GF-D8 (cell line): ENCODE measurements at places on chromosomes 11 and 22.

- no peak for DNase-seq
Measured at GRCh38 chr11:132006884-132007580, 636.6 kb downstream of the NTM start.

- DNase-seq, result no peak
Measured at GRCh38 chr11:66070604-66071380, 720 bp downstream of the PACS1 start.

DNA sequence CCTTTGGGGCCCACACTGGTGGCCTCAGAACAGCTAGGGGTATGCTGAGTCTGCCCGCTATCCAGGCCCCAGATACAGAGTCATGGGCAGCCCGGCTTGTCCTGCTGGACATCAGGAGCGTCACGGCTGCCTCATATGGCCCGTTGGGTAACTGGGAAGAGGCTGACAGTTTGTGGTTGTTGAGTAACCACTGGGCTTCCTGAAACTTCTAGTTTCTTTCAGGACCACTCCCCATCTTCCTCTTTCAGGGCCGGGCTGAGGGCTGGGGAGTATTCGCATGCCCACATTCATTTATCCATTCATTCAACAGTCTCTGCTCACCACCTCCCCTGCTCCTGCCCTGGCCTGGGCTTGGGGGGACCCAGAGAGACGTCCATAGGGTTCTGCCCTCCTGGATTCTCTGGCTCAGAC is 13.4 kb upstream of the P2RY2 start:
- DNase-seq, result peak; percentile 95

- DNase-seq, result no peak
Measured at GRCh38 chr11:14342906-14343305, 16.1 kb downstream of the RRAS2 start.

GRCh38 chr11:132528181-132528580 is 1004.1 kb downstream of the OPCML start:
- DNase-seq, result no peak

DNA sequence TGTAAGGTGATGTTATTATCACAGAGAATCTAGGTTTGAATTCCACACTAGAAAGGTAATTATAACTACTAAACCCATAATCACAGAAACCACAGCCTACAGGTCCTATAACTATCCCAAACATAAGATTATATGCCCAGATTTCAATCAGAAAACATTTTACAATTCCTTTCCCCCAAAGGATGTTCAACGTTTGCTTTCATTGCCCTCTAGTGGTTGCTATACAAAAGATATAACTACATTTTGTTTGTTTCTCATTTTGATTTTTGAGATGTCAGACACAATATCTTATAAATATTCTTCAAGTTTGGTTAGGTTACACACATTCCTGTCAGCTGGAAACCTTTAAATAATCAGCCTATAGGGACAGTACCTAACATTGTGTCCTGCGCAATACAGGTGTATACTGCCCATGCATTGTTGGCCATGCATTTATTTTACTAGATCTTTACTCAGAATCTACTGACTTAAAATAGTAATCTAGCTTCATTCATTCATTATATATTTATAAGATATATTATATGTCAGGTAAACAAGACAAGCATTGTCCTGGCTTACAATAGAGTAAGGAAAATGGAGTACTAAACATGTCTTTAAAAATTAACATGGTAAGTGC is 530.5 kb upstream of the CCDC90B start:
- DNase-seq, result no peak

GRCh38 chr11:125570952-125571351 is 1.7 kb downstream of the EI24 start:
- DNase-seq, result no peak

DNA sequence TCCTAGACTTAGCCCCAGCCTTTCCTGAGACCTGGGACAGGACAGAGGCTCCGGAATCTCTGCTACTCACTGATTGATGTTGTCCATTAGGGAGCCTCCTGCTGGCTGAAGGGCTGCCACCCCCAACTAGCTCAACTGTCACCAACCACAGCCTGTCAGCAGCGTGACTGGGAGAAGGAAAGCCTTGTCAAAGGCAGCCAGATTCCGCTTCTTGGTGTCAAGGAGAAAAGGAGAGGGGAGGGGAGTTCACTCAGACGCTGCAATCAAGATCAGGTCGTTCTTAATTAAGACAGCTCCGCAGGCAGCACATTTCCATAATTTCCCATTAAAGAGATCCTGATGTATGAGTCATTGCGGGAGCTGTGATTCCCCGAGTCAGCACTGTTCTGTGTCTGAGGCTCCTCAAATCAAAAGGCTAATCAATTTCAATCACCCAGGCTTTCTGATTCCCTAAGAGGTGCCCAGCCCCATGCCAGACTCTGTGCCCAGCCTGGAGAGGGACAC is 152.8 kb upstream of the ZBED5 start:
- DNase-seq, result no peak

DNA sequence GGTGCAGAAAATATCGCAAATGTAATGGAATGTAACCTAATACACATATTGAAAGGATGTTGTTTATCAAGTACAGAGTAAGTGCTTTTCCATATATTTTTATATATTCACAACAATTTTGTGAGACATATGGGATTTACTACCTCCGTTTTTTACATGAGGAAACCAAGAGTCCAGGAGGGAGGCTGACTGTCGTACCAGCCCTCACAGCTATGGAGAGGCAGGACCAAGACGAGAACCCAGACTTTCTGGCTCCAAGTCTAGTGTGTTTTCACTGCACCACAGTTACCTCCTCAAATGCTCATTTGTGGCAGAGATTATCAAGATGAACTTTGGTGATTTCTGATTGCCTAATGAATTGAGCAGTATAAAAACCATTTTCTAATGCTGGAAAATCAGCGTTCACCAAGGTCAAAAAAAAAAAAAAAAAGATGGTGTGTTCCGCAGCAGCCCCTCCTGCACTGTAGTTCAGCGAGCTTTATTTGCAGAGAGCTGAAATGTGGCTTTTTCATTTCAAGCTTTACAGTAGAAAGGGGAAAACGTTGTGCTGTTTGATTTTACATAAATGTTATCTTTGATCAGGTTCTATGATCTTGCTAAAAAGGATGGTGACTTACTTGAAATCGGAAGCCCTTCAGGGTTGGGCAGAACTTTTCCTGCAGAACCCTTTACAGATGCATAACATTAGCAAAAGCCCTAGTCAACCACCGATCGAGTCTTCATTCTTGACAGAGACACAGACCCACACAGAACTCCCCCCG is 44.7 kb upstream of the WEE1 start:
- no peak for DNase-seq

GRCh38 chr11:13620063-13620462 is 48.4 kb upstream of the FAR1 start:
- DNase-seq, result no peak
